ENCODE measurements at places on chromosomes 6 and 20.

DNA sequence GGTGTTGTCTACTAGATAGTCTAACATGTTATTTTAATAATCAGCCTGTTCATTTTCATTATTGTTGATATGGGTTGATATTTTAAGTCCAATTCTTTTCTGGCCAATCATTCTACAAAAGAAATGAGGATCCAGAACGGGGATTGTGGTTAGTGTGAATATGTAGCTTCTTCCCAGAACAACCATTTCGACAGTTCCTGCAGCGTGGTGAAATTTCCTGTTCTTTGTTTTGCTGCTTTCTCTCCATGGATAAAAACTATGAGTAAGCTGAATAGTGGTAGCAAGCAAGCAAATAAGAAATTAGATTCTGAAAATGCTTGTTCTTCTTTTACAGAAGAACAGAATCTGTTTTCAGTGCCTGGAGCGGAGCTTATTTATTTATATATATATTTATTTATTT, 65.5 kb upstream of the F13A1 start:
- no peak for DNase-seq

GRCh38 chr6:5435449-5435848, 174.1 kb downstream of the FARS2 start:
- DNase-seq, result no peak

DNA sequence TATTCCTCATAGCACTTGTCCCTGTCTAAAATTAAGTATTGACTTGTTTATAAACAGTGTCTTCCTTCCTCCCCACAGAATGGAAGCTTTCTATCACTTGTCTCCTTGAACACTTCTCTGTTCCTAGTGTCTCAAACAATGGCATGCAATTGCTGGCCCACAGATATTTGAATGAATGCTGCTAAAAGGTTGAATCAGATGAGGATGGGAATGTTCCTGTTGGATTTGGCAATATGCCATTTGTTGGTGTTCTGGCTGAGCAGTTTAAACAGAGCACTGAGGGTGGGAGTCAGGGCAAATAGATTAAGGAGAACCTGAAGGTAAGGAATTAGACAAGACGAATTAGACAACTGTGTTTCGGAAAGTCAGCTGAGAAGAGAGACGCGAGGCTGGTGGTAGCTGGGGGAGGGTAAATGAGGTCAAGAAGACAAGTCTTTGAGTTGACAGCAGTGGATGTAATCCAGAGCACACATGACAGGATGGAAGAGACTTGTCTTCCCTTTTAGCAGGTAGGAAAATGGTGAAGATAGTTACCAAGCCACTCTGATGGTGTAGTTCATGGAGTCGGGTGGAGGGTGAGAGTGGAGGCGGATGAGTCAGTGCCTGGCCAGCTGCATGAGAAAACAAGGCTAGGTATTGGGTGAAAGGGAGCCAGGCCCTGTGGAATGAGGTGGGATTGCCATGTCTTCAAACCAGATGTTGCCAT, 58.3 kb upstream of the GNRH2 start:
- DNase-seq, result no peak

GRCh38 chr6:18211338-18211737, 53.0 kb downstream of the DEK start:
- no peak for DNase-seq

DNA sequence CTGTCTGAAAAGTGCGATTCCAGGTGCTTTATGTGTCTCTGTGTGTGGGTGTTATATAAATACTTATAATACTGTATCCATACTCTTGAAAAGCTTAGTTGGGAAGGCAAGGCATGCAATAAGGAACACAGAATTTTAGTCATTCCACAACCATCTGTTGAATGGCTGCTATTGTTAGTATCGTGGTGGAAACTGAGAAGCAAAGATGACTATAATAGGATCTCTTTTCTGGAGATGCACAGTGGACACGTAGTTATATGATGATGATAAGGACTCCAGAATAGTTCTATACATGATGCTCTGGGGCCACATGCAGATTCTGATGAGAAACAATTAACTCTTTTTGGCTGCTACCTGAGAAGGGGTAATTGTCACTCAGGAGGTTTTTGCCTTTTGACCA, 25.2 kb downstream of the ESR1 start:
- no peak for DNase-seq

GRCh38 chr6:105346052-105346451, 56.8 kb downstream of the PREP start:
- DNase-seq, result no peak

DNA sequence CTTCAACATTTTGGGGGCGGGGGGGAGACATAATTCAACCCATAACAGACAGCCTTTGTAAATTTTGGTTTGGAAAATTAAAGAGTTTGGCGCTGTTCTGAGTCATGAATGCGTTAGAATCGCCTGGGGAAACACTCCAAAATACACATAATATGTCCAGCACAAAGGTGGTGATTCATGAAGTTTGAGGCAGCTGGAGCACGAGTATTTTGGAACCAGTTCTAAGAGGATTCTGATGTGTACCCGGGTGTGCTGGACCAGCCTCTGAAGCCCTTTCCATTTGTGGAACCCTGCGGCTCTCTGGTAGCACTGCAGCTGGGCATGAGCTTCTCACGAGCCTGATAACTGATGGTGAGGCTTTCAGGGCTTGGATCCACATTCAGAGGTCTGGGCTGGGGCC, 4.7 kb downstream of the GMPR start:
- no peak for DNase-seq

DNA sequence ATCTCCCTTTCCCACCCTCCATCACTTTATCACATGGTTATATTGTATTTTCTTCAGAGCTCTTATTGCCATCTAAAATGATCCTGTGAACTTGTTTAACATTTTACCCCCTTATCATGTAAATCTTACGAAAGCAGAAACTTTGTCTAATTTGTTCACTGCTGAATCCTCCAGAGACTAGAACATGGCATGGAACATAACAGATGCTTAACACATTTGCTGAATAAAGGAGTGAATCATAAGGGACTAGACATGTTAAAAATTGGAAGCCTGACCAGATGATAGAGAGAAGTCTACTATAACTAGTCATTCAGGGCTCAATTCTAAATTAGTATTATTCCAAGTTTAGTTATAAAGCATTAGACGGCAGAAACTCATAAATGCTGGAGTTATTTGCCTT, 73.3 kb downstream of the MAN1A1 start:
- DNase-seq, result no peak

- DNase-seq, result no peak
Observed at GRCh38 chr20:46621492-46621891, 29.8 kb downstream of the SLC13A3 start.

- no peak for DNase-seq
Observed at GRCh38 chr6:127618729-127619128, 41.8 kb downstream of the C6orf58 start.

DNA sequence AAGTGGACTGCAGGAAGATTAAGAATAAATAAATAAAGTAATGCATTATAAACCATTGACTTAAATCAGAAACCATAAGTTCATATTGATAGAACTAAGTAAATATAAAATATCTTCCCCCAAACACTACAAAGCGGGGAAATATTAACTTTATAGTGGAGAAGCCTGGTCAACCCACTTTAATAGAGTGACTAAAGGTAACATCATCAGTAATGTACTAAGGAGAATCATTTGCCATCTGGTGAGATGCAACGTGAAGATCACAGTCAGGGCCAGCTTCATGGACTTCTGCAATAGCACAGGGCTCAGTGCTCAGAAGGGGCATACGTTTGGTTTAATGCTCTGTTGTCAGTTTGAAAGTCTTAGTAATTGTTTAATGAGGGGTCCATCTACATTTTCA, 58.8 kb upstream of the CD83 start:
- no peak for DNase-seq

- no peak for DNase-seq
Observed at GRCh38 chr6:88349511-88349910, 183.4 kb upstream of the CNR1 start.

DNA sequence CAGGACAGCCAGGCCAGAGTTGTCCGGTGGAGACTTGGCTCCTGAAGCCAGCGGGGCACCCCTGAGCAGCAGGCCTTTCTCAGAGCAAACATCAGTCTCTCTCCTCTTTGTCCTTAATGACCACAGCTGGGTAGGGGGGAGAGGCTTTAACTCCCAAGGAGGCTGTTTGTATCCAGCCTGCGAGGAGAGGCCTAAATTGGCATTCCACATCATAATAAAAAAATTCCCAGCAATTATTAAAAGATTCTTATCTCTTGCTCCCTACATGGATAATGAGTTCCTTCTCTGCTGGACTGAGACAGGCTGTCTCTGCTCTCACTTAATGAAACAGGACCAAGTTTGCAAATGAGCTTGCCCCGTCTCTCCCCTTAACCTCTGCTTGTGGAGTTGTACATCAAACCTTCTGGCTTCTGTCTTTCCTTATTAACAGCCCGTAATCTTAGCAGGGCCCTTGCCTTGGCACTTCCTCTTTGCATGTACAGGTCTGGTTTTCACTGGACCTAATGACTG, 838.2 kb downstream of the MAFB start:
- no peak for DNase-seq

DNA sequence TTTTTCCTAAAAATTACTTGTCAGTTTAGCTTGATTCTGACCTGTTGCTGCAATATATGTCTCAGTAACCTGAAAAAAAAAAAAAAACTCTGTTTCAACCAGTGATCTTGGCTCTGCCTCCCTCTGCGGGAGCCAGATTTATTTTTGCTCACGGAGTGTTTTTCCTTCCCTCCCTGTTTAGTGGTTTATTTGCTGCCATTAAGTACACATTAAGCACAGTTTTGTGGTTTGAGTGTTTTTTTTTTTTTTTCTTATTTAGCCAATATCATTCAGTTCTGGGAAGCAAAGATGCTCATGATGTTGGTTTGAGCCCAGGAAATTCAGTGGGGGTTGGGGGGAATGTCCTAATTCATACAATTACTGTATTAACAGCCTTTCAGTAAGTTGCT, 110.1 kb upstream of the GPR6 start:
- DNase-seq, result no peak

GRCh38 chr6:91562955-91563354, 976.1 kb upstream of the MAP3K7 start:
- DNase-seq, result no peak

- no peak for DNase-seq
Observed at GRCh38 chr6:154161689-154162088, 122.6 kb downstream of the OPRM1 start.

GRCh38 chr20:63158845-63159244, 57.1 kb downstream of the YTHDF1 start:
- no peak for DNase-seq

All from small intestine (tissue), 16 donors.